NCI-H460 (cell line): ENCODE measurements at places on chromosomes 5 and 9. TPM values are rescaled to one million over a fixed set of nuclear protein-coding genes. Genes with fewer than 3 reads are reported as not detected.

DNA sequence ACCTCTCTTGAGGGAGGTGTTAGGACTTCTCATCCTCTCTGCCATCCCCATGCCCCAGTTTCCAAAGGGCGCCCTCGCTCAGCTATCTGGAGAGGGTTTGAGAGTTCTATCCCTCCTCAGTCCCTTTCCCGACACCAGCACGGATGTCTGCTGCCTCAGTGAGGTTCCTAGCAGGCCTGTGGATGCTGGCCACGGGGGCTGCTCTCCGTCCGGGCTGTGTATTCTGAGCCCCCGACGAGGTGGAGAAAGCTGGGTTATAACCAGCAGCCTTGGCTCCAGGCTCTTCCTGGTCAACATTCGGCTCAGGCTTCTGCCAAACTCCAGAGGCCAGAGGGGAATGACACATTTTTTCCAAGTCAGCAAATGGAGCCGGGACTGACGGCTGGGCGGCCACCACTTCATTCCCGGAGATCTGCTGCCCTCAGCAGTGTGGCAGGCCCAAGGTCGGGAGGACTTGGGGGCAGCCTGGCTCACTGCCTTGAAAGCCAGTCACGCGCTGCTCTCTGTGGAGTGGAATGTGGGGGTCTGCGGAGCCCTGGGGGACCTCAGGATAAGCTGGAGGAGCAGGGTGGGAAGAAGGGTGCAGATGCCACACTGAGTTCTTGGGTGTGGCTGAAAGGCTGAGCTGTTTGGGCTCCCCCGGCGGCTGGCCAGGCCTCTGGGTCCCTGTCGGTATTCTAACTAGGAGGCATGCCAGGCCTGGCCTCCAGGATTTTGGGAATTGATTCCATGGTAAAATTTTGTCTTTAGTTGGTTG is 27.4 kb downstream of the PTPA start:
- peak; percentile 13 for DNase-seq

Gene TRIM32
- total RNA-seq, result 15.0 and 16.2 TPM in 2 replicates

GRCh38 chr5:106363578-106363977 is 1307.2 kb downstream of the EFNA5 start:
- no peak for DNase-seq

GRCh38 chr9:137670391-137671195 is 51.8 kb downstream of the EHMT1 start:
- DNase-seq, result no peak

Gene SH3RF2
- total RNA-seq, result 8.4 and 10.6 TPM in 2 replicates

GRCh38 chr9:36815023-36815422 is 219.0 kb downstream of the PAX5 start:
- no peak for DNase-seq

- DNase-seq, result no peak
Measured at GRCh38 chr5:135395866-135396265, 3.2 kb downstream of the MACROH2A1 start.

Gene CDKN2A
- total RNA-seq, result not detected in 2 replicates

Gene ZCCHC10
- 28.5 and 42.6 TPM in 2 replicates for total RNA-seq

DNA sequence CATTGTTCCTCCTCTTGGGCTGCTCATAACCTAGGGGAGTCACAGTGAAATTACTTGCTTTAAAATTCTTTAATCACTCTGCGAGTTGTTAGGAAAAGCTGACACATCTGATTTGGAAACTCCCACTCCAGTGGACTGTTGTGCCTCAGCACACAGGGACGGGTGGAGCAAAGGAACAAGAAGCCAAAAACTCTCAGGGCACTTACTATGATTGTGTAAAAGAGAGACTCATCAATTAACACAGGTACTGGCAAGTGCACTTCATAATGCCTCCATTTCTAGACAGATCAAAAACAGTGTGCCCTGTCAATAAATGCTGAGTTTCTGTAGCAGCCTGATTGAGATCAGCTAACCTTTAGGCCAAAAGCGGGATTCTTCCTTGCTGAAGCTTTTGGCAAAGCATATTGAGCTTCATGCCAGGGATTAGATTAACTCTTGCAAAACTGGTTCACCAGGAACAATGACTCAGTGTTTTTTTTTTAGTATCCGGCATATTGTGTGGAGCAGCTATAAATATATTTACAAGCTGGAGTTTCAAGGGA is 55.9 kb downstream of the TMC1 start:
- peak; percentile 41 for DNase-seq

GRCh38 chr9:96135076-96135752 is 166.8 kb downstream of the HSD17B3 start:
- DNase-seq, result no peak

- no peak for DNase-seq
Measured at GRCh38 chr9:21788752-21789151, 13.7 kb upstream of the MTAP start.

Gene SNX2
- total RNA-seq, result 37.6 TPM in 2 replicates

Gene HINT1
- 596 and 611 TPM in 2 replicates for total RNA-seq

Gene AQP3
- total RNA-seq, result 2.6 and 4.6 TPM in 2 replicates

GRCh38 chr9:79664375-79664831 is 92.6 kb downstream of the TLE4 start:
- DNase-seq, result no peak

GRCh38 chr5:16926417-16926816 is 9.7 kb downstream of the MYO10 start:
- no peak for DNase-seq

GRCh38 chr5:64612344-64612961 is 77.8 kb upstream of the SHISAL2B start:
- peak; percentile 54 for DNase-seq

- no peak for DNase-seq
Measured at GRCh38 chr5:32332966-32333365, 20.2 kb upstream of the MTMR12 start.

Gene OR13F1
- not detected in 2 replicates for total RNA-seq

- no peak for DNase-seq
Measured at GRCh38 chr5:9390113-9390512, 155.8 kb downstream of the SEMA5A start.

Gene CDO1
- 0.12 TPM in 1 of 2 replicates, not detected in the other for total RNA-seq

- DNase-seq, result no peak
Measured at GRCh38 chr5:66616520-66617225, 20.5 kb downstream of the MAST4 start.

- no peak for DNase-seq
Measured at GRCh38 chr9:102768002-102768401, 227.1 kb upstream of the CYLC2 start.

DNA sequence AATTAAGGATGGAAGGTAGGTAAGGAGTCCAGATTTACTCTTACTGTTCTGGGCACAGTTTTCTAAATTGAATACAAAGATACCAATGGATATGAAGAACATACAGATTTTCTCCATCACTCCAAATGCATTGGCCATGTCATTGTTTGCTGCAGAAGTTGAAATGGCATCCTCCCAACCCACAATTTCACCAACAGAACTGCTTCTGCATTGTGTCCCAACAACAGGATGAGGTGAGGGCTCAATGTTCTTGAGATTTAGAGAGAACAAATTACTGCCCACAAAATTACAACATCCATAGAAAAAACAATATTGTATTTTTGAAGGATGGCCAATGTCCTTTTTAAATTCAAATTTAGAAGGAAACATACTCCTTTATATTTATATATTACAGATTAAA is 88.9 kb downstream of the NUDT12 start:
- no peak for DNase-seq

Gene FRMD3
- total RNA-seq, result 2.7 TPM in 2 replicates

Gene SCGB3A2
- total RNA-seq, result not detected in 2 replicates

DNA sequence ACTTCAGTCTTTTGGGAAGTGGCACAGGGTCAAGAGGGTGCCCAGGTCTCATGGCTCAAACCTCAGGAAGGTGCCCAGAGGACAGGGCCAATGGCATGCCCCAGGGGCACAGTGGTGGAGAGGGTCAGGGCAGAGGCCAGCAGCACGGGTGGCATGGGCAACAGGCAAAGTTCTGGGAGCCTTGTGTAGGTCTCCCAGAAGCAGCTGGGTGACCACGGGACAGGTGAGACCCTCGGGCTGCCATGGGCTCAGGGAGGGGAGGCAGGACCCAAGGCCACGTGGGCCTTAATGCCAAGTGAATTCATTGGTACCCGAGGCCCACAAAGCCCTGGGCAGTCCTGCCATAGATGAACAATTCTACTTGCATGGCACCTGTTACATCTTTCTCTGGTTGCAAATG is 72.4 kb upstream of the ADAMTS2 start:
- DNase-seq, result no peak

DNA sequence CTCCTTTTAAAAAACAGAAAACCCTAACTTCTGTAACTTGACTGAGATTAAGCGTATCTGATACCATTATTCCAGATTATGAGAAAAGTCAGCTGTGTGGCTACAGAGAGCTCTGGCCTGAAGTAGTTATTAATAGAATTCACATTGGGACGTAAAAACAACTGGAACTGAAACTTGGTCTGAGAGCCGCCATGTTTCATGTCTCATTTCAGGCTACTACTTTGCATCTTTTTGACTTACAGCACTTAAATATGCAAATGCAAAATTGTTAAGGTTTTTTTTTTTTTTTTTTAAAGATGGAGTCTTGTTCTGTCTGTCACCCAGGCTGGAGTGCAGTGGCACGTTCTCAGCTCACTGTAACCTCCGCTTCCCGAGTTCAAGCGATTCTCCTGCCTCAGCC is 25.2 kb downstream of the MAP3K1 start:
- DNase-seq, result no peak

DNA sequence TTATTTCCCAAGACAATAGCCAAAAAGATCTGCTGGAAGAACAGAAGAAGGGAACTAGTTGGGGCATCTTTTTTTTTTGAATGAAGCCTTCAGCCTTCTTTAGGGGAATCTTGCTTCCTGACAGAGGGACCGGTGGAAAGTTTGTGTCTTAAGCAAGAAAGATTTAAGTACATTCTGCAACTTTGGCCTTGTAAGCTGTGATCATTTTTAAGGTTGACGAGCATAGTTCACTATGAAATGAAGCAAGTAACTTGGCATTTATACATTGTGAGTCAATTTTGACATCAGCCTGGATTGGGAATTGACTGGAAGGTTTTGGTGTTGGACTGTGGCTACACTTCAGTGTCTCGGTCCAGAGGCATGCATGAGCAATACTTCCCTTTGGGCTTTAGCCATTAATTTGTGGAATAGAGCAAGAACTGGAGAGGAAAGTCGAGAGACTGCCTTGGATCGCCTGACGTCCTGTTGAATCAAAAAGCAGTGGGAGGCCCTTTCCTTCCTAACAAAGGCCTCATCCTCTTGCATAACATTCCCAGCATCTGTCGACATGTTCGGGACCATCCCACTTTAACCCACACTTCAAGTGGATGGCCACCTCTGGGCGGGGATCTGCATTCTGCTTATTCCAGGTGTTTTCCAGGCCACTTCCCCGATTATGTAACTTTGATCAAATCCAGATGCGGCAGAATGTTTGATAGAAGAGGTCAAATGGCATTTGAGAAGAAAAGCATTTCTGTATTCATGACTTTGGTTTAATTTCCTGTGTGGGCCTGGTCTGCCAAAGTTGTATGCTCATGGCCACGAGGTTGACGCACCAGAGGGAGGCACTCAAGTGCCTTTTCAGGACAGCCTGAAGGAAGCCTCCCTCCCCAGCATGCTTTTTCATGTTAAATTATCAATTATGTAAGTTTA is 12.5 kb downstream of the ABL1 start:
- DNase-seq, result peak; percentile 77

Gene F2RL1
- 2.1 and 3.0 TPM in 2 replicates for total RNA-seq

DNA sequence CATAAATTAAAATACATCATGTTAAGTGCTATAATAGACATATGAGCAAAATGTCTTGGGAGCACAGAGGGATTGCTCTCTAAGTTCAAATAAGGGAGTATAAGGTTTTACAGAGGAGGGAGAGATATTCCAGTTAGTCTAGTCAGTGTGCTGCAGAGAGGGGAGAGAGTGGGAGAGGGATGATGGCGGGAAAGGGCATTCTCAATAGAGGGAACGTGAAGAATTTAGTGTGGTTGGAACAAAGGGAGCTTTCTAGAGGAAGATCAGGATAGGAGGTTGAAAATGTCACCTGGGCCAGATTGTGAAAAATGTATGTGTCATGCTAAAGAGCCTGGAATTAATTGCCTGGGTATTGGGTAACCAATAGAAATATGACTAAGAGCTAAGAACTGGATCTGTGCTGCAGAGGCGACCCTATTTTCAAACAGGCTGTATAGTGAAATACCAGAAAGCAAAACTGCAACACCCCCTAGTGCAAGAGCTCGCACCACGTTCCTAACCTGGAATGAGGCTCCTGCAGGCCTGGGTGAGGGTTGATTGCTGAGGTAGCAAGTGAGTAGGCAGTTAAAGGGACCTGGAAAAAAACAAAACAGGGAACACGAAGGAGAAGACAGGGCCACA is 791.8 kb upstream of the C9orf72 start:
- DNase-seq, result no peak

Gene ADGRV1
- total RNA-seq, result 1.8 TPM in 2 replicates

GRCh38 chr9:137082925-137083290 is 3.9 kb upstream of the MAN1B1 start:
- no peak for DNase-seq

- DNase-seq, result no peak
Measured at GRCh38 chr5:161306351-161306995, 240.1 kb downstream of the GABRB2 start.

DNA sequence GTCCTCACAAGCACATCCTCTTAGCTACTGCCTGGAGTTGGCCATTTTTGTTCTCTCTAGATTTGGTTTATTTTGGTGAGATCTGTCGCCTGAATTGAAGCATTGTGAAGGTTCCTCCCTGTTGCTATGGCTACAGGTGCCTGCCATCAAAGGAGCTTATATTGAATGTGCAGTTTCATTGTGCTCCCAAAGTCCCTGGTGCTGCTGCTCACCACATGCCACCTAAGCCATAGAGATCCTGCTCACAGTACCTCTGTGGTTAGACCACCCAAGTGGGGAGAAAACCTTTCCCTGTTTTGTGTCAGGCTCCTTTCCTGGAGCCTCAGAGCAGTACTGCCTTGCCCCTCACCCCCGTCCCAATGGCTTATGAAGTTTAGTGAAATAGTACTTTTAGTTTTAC is 383.4 kb downstream of the TMEM38B start:
- no peak for DNase-seq

GRCh38 chr9:13332571-13332970 is 53.1 kb upstream of the MPDZ start:
- DNase-seq, result no peak

- no peak for DNase-seq
Measured at GRCh38 chr5:113292462-113292861, 142.3 kb downstream of the TSSK1B start.

Gene CD180
- not detected in 2 replicates for total RNA-seq

- DNase-seq, result no peak
Measured at GRCh38 chr9:100308965-100309564, 43.7 kb downstream of the TEX10 start.

DNA sequence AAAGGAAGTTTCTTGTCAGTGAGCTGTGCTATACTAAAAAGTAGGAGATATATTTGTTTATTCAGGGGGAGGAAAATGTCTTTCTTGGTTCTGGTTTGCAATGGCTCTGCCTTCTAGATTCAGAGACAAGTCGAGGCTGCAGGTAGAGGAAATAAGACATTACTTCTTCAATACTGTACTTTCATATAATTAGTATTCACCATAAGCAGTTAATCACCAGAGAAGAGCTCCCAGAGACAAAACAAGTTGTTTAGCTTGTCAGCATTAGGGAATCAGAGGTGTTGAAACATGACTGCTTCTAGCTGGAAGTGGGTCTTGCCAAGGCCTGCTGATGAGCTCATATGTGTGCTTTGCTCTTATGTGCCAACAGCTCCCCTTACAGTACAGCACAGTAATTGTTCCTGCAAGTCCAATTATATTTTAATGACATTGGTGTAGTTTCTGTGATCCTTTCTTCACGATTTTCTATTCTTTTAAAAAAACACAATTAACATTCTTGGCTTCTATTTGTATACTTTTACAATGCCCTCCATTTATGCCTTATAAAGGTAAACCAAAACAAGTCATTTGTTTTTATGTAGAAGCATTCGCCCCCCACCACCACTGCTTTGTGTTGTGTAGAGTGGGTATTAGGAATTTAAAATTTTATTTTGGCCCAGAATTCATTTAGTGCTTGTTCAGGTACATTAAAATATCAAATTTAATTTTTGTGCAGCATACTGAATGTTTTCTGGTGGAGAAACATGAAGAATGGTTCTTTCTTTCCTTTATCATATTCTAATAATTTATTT is 112.2 kb downstream of the RPS23 start:
- peak; percentile 77 for DNase-seq
